ENCODE measurements at places on chromosomes 6 and 20.

DNA sequence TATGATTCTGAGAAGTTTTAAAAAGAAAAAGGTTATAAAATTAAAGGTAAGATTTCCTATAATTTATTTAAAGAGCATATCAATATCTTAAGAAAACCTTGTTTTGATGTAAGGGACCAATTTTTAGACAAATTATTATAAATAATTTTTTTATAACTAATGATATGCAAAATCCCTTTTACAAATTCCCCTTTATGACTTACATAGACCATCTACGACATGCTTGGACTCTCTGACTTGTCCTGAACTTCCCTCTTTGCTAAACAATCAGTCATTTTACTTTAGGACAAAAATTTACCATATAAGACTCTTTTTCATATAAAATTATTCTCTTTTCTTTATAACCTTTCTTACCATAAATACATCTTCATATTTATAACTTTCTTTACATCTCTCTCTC is 15.3 kb upstream of the ANGPT4 start:
- DNase-seq, result no peak

DNA sequence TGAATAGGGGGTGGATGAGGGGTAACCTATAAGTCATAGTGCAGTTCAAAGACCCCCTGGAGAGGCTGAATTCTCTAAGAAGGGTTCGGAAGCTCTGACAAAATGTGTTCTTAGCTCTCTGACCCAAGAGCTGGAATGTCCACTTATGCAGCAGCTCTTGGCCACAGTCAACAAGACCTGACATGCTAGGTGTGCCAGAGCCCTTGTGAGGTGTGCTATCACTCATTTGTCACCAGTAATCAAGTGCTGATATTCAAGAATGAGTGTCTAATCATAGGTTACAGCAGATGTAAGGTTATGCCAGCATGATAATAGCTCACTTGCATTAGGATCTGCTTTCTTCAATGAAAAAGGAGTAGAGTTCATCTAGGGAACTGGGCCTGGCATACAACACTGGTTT is 28.1 kb downstream of the TOMM6 start:
- no peak for DNase-seq

- no peak for DNase-seq
Observed at GRCh38 chr20:8969146-8969583, 99.7 kb upstream of the PLCB4 start.

DNA sequence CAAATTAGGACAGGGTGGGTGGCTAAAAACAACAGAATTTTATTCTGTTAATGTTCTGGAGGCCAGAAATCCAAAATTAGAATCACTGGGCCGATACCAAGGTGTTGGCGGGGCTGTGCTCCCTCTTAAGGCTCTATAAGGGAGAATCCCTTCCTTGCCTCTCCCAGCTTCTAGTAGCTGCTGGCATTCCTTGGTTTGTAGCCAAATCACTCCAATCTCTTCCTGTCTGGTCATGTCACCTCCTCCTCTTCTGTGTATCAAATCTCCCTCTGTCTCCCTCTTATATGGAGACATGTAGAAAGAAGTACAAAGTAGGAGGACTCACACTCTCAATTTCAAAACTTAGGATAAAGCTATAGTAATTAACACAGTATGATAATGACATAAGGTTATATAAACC is 102.9 kb upstream of the SIRPA start:
- no peak for DNase-seq

DNA sequence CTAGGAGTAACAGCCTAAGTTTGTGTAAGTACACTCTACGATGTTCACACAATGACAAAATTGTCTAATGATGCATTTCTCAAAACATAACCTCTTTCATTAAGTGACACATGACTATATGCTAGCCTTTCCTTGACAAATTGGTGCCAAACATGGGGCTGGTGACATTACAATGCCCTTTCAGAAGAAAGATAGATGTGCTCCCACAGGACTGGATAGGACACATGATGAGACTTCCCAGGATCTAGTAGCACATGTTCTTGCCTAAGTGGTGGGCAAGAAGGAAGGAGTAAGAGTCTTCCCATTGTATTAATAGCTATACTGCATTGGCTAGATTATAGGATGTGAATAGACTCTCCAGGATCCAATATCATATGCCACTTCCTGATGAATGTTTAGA is 21.5 kb downstream of the ZKSCAN3 start:
- DNase-seq, result no peak

GRCh38 chr6:100289285-100289684 is 175.4 kb downstream of the SIM1 start:
- no peak for DNase-seq

All from fibroblast of upper back skin (primary cell).